ENCODE measurements at places on chromosomes 6 and 20.
A peak's percentile ranks its signal among the peaks of the same experiment; 100 is the strongest.

DNA sequence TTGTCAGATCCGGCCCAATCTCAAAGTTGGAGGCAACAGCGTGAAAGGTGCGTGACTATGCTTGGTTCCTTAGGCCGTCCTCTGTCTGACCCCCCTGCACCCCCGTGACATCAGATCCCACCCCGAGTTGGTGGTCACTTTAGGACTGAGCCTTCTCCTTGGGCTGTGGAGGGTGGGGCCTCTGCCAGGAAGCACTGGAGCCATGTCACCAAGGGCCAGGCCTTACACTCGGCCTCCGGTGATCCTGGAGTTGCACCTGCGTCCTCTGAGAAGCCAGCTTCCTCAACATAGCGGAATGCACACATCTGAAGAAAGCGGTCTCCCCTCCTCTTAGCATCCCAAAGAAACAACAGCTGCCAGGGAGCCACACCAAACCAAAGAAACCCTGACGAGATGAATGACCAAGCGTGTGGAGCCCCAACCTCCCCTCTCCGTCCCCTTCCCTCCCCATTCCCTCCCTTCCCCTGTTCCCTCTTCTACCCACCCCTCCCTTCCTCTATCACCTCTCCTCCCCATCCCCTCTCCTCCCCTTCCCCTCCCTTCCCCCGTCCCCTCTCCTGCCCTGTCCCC, 182.6 kb downstream of the TTLL2 start:
- no peak for DNase-seq

DNA sequence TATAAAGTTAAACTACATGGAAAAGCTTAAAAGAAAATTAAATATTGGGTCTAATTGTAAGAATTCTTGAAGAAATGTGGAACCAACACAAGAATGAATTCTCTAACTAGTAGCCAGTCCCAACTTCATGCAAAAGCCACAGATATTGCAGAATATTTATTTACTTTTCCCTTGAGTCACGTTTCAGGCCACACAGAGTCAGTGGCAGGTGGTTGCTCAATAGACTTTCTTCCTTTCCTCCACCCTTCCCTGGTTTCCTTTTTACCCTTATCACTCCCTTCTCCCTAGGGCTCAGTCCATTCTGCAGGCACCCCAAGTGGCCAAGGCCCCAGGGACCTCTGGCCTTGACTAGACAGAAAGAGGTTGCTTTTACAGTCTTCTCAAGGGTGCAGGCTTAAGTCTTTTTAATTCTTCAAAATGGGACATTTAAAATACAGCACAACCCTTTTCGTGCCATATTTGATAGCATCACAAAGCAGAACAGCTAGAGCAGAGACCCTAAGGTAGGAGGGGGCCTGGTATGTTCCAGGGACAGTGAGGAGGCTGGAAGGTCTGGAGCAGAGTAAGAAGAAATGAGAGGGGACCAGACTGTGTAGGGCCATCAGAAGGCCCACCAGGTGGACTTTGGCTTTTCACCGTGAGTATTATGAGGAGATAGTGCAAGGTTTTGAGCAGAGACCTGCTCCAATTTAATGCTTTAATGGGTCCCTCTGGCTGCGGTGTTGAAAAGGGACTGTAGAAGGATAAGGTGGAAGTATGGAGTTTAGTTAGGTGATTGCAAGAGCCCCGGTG, 65.0 kb downstream of the HDDC2 start:
- no peak for DNase-seq

DNA sequence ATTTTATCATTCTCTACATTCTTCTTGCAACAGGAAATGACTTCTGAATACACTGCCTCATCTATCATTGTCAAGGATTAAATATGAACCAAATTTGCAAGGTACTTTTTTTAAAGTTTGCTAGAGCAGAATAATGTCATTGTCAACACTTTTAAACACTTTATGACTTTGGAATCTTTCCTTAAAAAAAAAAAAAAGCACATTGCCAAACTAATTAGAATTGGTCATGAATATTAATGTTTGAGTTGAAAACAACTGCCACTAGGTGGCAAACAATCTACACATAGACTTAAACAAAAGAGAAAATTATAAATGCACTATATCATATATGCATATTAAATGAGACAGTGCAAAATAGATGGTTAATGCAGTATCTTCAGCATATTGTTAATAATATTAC, 32.5 kb upstream of the TMEM244 start:
- DNase-seq: no peak

DNA sequence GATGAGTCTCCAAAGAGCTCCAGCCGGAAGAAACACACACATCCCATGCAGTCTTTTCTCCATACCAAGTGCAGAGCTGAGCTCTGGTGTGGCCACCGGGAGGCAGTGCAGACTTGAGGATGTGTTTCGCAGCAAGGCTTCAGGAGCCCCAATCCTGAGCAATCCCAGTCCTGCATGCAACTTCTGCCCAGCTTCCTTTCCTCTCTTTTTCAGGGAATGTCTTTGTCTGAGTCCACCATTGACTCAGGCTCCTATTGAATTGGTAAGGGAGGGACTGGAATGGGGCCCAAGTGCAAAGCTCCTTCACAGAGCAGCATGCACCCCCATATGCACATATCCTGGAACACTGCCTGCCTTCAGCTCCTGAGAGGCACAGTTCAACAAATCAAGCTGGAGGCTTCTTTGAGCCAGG, 50.5 kb upstream of the ASIP start:
- peak; percentile 64 for DNase-seq

DNA sequence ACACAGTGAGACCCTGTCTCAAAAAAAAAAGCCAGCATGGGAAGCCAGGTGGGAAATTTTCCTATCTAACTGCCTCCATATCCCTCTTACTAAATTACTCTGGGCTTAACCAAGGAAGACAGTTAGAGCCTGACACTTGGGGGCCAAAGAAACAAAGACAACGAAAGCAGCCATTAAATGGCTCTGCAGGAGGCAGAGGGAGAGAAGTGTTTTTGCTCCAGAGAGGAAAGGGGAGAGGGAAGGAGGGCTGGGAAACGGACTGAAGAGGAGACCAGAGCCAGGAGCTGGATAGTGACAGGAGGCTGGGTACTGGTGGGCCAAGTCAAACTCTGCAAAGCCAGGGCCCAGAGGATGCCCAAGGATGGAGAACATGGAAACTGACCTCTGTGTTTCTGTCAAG, 10.7 kb upstream of the TGIF2 start:
- no peak for DNase-seq

GRCh38 chr20:57275813-57276212, 9.4 kb upstream of the BMP7 start:
- no peak for DNase-seq

DNA sequence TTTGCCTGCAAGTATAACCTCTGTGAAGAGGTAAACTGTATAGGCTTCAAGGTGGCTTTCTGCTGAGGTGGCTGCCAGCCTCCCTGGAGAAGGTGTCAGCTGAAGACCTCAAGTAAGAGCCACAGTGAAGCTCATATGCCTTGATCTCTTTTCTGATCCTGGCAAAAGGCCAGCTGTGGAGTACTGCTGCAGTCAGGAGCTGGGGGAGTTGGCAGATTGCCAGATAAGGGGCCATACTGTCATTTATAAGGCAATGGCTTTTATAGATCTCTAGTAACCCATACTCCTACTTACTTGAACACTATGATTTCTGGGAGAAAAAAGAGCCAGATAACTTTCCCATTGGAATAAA, 8.8 kb upstream of the CEP85L start:
- DNase-seq: no peak

Measured in breast epithelium (tissue), 4 donors.